Sigmoid colon (tissue), 7 donors: ENCODE measurements at places on chromosomes 16 and 17. TPM values are rescaled to one million over a fixed set of nuclear protein-coding genes. Genes with fewer than 3 reads are reported as not detected.

Gene ZSWIM7
- 46.2 TPM for polyA plus RNA-seq

Gene CES5A
- not detected for polyA plus RNA-seq

Gene LGALS9B
- polyA plus RNA-seq, result 31.2 TPM

Gene TBX6
- polyA plus RNA-seq, result 0.60 TPM

Gene CSF3
- polyA plus RNA-seq, result 3.1 TPM

- H3K4me1 ChIP-seq, result peaks cover 4% of the 10 kb centered on the region
- H3K4me3 ChIP-seq, result no peak overlapping the region
- H3K27me3 ChIP-seq, result peaks cover 3% of the 10 kb centered on the region
- no peaks in the 10 kb centered on the region for H3K36me3 ChIP-seq
- H3K27ac ChIP-seq, result no peak overlapping the region
These were observed 172.8 kb downstream of the RBFOX3 start for GRCh38 chr17:79438058-79438457.

DNA sequence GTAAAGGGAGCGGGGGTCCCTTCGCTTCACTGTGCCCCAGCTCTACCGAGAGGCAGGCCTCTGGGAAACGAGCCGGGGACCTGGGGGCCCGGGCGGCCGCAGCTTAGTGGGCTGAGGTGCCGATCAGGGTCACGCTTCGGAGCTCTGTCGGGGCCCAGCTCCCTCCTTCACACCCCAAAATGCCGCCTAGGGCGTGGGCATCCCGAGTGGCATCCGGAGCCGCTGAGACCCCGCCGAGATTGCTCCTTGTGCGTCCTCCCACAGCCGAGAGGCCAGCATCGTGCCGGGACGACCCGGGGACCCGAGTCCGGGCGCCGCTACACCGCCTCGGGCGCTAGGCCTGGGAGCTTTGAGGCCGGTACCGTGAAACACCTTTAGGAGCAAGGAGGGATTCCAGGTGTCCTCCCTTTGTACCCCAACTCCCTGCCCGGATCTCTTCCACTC is 1.3 kb downstream of the SALL1 start:
- H3K4me3 ChIP-seq, result no peak overlapping the region
- H3K27ac ChIP-seq, result no peak overlapping the region
- DNase-seq, result no peak
- H3K4me1 ChIP-seq, result no peaks in the 10 kb centered on the region

DNA sequence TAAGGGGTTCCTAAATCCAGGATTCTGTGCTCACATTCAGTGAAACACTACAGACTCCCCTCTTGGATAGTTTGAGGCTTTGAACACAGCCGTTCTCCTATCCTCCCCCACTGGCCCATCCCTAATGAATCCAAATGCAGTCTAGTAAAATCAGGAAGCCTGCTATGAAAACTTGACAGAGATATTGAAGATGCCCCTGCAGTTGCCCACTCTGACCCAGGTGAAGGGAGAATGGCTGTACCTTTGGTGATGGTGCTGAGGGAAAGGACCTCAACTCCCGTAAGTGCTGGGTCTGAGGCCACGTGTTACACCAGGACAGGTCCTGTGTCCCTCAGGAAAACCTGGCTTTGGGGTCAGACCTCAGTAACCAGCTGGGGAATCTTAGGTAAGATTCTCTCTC is 54.4 kb downstream of the SF3B3 start:
- peaks cover 35% of the 10 kb centered on the region for H3K4me1 ChIP-seq
- no peak overlapping the region for H3K4me3 ChIP-seq
- no peak overlapping the region for H3K27ac ChIP-seq
- H3K36me3 ChIP-seq, result peaks cover 3% of the 10 kb centered on the region
- H3K27me3 ChIP-seq, result no peaks in the 10 kb centered on the region

DNA sequence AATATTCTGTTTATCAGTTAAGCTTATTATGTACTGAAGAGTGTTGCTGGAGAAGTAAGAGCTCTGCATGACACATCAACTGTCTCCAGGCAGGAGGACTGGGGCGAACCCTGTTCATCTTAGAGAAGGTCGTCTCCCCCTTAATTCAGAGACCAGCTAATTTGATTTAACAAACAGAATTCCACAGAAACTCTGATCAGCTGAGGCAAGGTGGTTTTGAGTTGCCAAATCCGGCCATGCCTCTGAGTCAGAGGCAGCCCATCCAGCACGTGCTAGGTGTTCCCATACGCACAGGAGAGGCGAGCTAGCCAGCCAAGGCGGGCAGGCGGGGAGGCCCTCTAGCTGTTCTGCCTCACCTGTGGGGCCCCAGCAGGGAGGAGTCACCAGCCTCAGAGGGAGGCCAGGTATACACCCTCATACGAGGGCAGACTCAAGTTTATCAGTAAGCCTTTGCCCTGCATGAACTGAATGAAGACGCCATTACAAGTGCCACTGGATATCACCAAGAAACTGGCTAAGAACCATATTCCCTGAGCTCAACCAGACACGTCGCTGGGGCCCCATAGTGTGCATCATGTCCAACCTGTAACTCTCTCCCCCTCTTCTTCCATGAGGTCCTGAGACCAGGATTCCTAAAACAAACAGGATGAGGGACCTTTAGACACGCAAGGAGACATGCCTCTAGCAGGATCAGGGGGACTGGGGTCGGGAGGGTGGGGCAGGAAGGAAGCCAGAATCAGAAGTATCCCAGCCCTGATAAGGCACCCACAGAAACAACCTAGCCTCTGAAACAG is 25.7 kb downstream of the STAT5A start:
- peaks cover 42% of the 10 kb centered on the region for H3K36me3 ChIP-seq
- no peak for DNase-seq
- peak overlapping the region; percentile 35 for H3K27ac ChIP-seq

DNA sequence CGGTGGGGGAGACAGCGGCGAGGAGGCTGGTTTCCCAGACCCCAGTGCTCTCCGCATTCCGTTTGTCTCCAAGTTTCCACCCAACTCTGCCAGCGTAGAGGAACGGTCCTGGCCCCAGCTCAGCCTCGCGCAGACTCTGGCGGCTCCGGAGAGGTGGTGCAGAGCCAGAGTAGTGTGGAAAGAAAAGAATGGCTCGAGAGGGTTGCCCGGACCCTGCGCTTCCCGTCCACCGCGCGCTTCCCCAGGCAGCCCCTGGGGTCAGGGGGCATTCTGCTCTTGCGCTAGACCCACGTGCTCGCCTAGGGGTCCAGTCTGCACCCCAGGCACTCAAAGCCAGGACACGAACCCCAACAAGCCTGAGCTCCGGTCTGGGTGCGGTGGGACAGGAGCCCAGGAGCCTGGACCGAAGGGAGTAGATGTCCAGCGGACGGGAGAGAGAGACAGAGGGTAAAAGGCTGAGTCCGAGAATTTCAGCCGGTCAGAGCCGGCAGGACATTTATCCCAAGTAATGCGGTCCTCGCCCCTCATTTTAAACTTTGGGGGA is 3.8 kb downstream of the PMP22 start:
- H3K4me3 ChIP-seq, result peak overlapping the region; percentile 90
- H3K27me3 ChIP-seq, result no peaks in the 10 kb centered on the region
- peaks cover 33% of the 10 kb centered on the region for H3K36me3 ChIP-seq
- peak overlapping the region; percentile 89 for H3K27ac ChIP-seq
- peak; percentile 84 for DNase-seq

DNA sequence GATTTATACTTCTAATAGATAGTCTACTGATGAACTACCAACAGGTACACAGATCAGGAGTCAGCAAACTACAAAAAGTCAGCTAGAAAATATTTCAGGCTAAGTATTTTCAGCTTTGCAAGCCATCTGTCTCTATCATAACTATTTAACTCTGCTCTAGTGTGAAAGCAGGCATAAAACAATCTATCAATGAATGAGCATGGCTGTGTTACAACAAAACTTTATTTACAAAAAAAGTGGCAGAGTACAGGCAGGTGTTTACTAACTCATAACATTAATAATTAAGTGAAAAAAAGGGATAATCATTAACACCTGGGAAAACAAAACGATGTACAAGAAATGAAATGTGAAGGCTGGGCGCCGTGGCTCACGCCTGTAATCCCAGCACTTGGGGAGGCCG is 15.8 kb downstream of the MED13 start:
- H3K36me3 ChIP-seq, result peaks cover 73% of the 10 kb centered on the region
- no peaks in the 10 kb centered on the region for H3K27me3 ChIP-seq
- H3K4me3 ChIP-seq, result no peak overlapping the region
- no peak overlapping the region for H3K27ac ChIP-seq
- H3K4me1 ChIP-seq, result no peaks in the 10 kb centered on the region

DNA sequence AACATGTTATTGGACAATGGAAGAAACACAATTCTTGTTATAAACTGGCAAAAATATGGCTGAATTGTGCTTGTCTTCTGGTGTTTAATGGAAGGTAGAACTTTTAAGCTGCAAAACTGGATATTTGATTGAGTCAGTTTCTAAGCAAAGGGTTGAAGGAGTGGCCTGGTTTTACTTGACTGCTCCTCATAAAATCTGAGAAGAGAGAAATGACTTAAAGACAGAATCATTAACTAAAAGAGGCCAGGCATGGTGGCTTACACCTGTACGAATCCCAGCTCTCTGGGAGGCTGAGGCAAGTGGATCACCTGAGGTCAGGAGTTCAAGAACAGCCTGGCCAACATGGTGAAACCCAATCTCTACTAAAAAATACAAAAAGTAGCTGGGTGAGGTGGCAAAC is 770.7 kb downstream of the CDH11 start:
- H3K4me1 ChIP-seq, result no peaks in the 10 kb centered on the region
- no peak overlapping the region for H3K4me3 ChIP-seq
- DNase-seq, result no peak
- H3K27ac ChIP-seq, result no peak overlapping the region

DNA sequence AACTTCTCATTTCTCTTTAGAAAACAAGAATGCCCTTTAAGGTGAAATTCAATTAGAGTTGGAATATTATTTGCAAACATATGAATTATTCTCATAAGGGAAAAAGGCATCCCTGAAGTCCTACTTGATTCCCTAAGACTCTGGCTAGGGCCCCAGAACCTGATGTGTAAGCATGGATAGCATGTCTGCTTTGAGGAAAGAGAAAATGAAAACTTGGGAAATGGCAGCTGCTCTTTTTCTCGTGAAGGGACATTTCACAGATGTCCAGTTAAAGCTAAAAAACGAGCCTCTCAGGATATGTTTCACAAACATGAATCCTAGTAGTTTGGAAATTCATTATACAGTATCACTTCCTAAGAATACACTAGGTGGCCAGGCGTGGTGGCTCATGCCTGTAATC is 112.3 kb upstream of the CLEC3A start:
- H3K27me3 ChIP-seq, result no peaks in the 10 kb centered on the region
- no peaks in the 10 kb centered on the region for H3K36me3 ChIP-seq
- no peak overlapping the region for H3K27ac ChIP-seq
- H3K4me3 ChIP-seq, result no peak overlapping the region
- no peaks in the 10 kb centered on the region for H3K4me1 ChIP-seq

DNA sequence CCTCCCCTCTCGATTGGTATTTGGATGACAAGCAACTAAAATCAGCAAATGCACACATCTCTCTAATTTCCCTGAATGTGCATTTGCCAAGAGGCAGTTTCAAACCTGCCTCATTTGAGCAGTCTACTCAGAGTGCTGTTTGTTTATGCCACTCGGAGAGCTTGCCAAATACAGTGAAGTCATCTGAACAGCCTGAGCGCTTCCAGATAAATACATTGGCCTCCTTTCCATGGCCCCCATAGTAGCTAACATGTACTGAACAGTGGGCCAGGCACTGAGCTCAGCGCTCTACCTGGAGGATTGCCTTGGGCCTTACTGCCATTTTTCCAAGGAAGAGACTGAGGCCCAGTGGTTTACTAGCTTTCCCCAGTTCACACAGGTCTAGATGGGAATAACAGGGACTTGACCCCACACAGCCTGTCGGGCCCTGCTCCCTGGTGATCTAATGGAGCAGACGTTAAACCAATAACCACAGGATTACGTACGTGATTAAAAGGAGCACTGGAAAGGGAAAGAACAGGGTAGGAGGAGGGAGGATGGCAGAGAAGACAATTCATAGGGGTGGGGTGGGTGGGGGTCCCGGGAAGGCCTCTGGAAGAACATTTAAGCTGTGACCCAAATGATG is 18.7 kb upstream of the ANKRD40CL start:
- H3K4me3 ChIP-seq, result no peak overlapping the region
- H3K36me3 ChIP-seq, result no peaks in the 10 kb centered on the region
- H3K27ac ChIP-seq, result peak overlapping the region; percentile 60
- peaks cover 22% of the 10 kb centered on the region for H3K4me1 ChIP-seq
- no peak for DNase-seq
- H3K27me3 ChIP-seq, result no peaks in the 10 kb centered on the region

GRCh38 chr16:2614761-2615191 is 67.5 kb upstream of the KCTD5 start:
- no peak overlapping the region for H3K4me3 ChIP-seq
- no peak for DNase-seq
- peaks cover 12% of the 10 kb centered on the region for H3K36me3 ChIP-seq
- no peaks in the 10 kb centered on the region for H3K27me3 ChIP-seq
- H3K4me1 ChIP-seq, result no peaks in the 10 kb centered on the region

DNA sequence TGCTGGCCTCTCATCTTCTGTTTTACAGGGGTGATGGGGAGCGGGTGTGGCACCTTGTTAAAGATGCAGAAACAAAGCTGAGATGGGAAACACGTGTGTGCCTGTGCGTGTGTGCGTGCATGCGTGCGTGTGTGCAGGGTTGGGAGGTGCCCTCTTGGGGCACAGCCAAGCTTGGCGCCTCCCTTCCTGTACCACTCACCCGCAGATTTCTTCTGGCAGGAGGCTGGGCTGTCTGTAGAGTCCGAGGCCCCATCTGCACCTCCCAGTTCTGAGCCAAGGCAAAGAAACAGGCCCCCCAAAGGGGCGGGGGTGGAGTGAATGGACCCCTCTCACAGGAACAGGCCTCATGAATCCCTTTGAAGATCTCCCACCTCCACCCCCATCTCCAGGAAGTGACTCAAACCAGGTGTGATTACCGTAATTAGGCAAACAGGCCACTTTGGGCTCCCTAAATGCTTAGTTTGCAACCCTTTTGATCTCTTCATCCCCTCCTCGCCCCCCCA is 20.9 kb downstream of the TNS4 start:
- H3K4me1 ChIP-seq, result peaks cover 13% of the 10 kb centered on the region
- no peak overlapping the region for H3K4me3 ChIP-seq
- no peak for DNase-seq
- no peaks in the 10 kb centered on the region for H3K36me3 ChIP-seq
- no peak overlapping the region for H3K27ac ChIP-seq

GRCh38 chr17:80708480-80708879 is 163.8 kb downstream of the RPTOR start:
- H3K36me3 ChIP-seq, result peaks cover 3% of the 10 kb centered on the region
- no peak overlapping the region for H3K4me3 ChIP-seq
- H3K4me1 ChIP-seq, result peaks cover 8% of the 10 kb centered on the region
- H3K27me3 ChIP-seq, result no peaks in the 10 kb centered on the region
- DNase-seq, result no peak

DNA sequence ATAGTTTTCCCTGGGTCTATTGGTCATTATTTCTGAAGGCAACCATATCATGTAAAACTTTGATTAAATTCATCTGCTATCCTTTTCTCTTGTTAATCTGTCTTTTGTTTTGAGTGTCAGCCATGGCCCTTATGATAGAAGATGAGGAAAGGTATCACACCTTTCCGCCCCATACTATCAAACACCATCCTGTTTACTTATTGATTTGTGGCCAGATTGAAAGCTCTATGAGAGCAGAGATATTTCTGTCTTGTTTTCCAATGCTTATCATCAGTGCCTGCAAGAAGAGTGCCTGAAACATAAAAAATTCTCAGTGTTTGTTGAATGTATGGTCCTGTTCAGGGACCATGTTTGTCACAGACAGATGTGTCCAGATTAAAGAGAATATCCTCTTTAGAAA is 22.6 kb upstream of the DHX8 start:
- H3K36me3 ChIP-seq, result no peaks in the 10 kb centered on the region
- H3K27me3 ChIP-seq, result no peaks in the 10 kb centered on the region
- no peak overlapping the region for H3K4me3 ChIP-seq

GRCh38 chr16:75653922-75654321 is 6.3 kb downstream of the TERF2IP start:
- peaks cover 41% of the 10 kb centered on the region for H3K4me1 ChIP-seq
- no peak overlapping the region for H3K4me3 ChIP-seq
- no peaks in the 10 kb centered on the region for H3K27me3 ChIP-seq
- no peak for DNase-seq
